Myocyte (in vitro differentiated cells): ENCODE measurements at places on chromosomes 16 and 17.

DNA sequence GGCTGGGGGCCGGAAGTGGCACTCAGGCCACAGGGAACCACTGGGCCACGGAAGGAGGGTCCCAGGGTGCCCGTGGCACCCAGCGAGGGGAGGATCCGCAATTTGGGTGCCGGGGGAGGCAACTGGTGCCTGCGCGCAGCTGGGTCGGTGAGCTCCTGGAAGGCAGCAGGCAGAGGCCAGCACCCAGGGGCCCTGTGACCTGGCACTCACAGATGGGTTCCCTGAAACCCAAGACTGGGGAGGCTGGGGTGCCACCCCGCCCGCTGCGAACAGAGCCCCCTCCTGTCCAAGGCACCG is 663 bp downstream of the SSTR5 start:
- DNase-seq = no peak

DNA sequence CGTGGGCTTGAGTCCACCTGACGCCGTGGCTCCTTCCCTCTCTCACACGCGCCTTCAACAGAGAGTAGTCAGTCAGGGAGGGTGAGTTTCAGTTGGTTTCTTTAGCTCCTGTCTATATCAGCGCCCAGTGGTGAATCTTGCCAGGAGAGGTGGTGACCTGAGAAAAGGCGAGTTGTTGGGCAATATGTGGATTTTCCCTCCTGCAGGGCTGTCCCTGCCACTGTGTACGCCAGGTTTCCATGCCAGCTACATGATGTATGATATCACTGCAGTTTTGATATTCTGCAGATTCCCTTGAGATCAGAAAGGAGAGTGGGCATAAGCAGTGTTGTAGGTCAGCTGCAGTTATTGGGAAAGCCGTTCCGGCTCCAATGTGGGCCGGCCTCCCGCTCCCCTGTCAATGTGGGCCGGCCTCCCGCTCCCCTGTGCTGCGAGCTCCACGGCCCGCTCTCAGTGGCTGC is 31.4 kb downstream of the BANP start:
- no peak for DNase-seq

DNA sequence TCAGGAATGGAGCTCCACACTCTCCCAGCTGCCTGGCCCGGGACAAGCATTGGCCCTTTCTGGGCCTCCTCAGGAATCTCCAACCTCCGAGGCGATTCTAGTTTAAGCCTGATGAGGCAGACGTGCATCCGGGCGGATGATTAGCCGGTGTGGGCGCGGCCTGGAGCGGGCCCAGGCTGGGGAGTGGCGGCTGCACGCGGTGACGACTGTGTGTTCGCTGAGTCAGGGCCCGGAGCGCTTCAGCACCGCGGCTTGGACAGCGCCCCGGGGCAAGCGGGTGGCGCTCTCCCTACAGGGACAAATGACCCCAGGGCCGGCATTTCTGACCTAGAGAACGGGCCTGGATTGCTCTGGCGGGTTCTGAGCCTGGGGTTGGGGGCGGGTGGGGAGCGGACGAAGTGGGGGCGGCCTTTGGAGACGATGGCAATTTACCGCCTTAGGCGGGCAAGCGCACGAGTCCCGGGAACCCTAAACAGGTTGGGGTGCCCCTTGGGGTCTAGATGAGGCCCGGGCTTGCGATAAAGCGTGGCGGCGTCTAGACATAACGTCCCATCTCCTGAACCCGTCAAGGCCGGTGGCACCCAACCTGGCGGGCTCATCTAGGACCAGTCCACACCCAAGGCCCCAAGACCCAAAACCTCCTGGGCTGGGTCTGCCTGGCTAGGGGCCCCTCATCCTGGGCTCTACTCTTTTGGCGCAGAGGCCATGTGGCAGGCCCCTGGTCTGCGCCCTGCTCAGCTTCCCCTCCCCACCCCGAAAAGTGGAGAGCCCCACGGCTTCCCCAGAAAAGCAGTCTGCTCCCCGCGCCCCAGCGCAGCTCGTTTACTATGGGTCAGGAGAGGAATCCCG is 22.3 kb upstream of the ZNHIT3 start:
- peak; percentile 74 for DNase-seq

DNA sequence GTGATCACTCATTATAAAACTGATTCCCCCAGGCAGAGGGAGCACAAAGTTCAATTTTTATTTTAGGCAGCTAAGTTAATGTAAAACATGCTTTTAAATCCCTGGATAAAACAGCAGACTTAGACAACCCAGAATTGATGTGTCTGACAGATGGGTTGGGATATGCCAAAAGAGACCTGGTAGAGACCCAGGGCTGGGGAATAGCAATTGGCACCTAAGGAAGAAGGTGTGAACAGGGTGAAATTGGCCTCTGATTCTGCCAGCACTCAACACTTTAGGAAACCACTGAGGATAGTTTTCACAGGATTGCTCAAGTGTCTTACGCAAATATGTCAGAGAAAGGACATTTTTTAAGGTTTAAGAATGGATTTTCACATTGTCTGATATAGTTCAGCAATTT is 938.2 kb upstream of the CDH8 start:
- DNase-seq = no peak

- no peak for DNase-seq
These were observed 969.1 kb upstream of the CDH8 start for GRCh38 chr16:63005356-63005755.

GRCh38 chr17:73747221-73748002 is 103.2 kb upstream of the SDK2 start:
- no peak for DNase-seq

GRCh38 chr16:52078716-52079655 is 468.0 kb downstream of the TOX3 start:
- DNase-seq = no peak

DNA sequence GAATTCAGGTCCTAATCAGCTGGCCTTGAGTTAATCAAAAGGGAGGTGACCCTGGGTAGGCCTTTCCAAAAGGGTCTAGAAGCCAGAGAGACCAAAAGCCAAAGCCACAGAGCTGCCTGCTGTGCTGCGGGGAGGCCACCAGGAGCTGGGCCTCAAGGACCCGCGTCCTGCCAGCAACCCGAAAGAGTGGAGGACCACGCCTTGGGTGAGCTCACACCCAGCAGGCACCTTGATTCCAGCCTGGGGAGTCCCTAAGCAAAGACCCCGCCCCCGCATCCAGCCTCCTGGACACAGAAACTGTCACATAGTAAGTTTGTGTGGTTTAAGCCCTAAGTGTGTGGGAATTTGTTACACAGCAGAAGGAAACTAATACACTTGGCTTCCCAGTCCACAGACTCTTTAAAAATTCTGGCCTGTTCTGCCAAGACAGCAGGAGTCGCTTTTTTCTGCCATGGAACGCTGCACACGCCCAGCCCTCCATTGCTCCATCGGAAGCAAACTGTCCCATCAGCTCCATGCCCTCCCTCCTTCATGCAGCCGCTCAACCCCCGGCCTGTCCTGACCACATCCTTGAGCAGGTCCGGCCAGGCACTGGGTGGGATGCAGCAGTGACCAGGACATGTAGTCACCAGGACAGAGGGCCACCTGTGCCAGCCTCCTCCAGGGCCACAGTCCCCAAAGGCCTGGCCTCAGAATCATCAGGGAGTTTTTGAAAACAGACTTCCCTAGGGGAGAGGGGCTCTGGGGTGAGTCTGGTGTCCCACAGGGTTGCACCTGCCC is 20.9 kb upstream of the RASD1 start:
- no peak for DNase-seq

DNA sequence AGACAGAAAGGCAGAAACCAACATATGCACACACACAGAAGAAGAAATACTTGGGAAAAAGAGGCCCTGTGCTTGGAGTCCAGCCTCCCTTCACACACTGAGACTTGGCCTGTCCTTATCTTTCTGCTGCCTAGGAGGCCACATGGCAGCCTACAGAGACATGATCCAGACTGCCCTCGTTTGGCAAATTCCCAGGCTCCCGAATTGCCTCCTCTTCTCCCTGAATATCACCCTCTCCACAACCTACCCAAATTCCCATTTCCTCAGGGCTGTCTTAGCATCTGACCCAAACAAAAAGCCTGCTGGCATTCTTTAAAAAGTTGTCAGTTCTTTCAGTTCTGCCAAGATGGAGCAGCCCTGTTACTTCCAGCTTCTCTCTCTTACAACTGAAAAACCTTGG is 59.8 kb downstream of the DNAH17 start:
- DNase-seq = no peak

DNA sequence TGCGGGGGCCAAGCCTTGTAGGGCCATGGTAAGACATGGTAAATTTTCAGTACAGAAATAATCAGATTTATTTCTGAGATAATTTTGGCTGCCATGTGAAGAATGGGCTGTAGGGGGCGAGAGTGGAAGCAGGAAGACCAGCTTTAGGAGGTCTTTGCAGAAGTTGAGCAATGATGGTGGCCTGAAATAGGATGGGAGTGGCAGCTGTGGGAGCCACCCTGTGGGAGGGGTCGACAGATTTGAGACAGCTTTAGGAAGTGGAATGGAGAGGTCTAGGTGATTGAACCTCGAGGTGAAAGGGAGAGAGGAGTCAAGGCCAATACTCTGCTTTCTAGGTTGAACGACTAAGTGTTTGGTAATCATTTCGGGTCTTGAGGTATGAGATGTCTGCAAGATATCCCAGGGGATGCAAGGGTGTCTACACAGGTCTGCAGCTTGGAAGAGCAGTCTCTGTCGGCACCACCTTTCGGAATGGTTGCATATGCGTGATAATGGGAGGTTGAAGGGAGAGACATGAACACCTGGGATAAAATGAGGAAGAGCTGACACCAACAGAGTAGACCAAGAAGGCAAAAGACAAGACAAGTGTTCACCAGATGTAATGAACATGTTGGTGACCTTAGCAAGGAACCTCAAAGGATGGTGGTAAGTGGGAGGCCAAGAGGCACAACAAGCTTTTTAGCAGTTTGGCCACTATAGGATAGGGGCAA is 4.2 kb upstream of the ATXN7L3 start:
- DNase-seq = peak; percentile 71

- DNase-seq = peak; percentile 99
These were observed 9.1 kb upstream of the COL1A1 start for GRCh38 chr17:50210240-50211225.

DNA sequence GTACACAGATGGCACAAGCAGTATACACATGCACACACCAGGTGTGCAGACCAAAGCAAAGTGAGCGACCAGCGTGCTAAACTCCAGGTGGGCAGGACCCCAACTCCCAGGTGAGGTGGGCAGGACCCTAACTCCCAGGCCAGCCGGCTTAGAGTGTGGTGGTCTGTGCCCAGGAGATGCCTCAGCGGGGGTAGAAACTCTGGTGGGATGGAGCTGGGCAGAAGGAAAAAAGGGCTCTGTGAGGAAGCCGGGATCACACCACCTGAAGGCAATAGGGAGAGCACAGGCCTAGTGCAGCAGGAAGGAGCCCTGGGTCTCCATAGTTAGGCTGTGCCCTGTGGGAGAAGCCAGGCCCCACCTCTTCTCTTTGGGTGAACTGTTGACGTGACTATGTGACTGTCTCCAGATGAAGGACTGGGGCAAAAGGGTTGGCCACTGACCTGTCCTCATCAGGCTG is 1.6 kb upstream of the FOXJ1 start:
- no peak for DNase-seq

DNA sequence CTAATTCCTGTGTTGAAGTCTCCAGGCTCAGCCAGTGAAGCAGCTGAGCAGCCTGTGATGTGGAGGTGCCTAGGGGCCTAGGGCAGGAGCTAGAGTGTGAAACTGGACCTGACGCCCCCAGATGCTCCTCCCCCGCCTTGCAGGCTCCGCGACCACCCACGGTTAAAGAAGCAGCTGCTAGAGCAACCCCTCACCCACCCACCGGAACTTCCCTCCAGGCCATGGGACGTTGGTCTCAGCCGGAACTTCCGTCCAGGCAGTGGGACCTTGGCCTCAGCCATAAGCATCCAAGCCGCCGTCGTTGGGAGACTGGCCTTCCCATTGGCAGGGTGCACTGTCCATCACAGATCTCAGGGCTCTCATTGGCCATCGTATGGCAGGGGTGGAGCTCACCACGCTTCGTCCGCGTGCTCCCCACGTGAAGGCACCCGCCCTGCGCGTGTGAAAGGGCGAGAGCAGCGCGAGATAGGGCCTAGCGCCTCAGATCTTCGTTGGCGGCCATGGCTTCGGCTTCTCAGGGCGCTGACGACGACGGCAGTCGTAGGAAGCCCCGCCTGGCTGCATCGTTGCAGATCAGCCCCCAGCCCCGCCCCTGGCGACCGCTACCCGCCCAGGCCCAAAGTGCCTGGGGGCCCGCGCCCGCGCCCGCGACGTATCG is at the start of gene ADAD2:
Gene ADAD2 (plus strand): TSS at position 427 of the 658 bp plus-strand sequence. CDS start 74 bp downstream, at position 501.
- no peak for DNase-seq

DNA sequence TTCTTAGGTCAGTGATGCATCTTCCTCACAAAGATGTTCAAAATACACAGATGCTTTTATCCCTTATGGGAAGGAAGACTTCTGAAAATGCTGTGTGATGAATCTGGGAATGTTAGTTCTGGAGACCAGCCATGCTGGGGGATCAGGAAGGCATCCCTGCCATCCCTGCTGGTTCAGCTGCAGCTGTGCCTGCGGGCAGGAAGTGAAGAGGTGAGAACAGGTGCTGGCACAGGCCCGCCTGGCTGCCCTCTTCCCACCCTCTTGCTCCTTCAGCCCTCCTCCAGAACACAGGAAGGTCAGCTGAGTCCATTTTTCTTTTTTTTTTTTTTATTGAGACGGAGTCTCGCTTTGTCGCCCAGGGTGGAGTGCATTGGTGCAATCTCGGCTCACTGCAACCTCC is 15.2 kb downstream of the RAB11FIP3 start:
- DNase-seq = peak; percentile 99

DNA sequence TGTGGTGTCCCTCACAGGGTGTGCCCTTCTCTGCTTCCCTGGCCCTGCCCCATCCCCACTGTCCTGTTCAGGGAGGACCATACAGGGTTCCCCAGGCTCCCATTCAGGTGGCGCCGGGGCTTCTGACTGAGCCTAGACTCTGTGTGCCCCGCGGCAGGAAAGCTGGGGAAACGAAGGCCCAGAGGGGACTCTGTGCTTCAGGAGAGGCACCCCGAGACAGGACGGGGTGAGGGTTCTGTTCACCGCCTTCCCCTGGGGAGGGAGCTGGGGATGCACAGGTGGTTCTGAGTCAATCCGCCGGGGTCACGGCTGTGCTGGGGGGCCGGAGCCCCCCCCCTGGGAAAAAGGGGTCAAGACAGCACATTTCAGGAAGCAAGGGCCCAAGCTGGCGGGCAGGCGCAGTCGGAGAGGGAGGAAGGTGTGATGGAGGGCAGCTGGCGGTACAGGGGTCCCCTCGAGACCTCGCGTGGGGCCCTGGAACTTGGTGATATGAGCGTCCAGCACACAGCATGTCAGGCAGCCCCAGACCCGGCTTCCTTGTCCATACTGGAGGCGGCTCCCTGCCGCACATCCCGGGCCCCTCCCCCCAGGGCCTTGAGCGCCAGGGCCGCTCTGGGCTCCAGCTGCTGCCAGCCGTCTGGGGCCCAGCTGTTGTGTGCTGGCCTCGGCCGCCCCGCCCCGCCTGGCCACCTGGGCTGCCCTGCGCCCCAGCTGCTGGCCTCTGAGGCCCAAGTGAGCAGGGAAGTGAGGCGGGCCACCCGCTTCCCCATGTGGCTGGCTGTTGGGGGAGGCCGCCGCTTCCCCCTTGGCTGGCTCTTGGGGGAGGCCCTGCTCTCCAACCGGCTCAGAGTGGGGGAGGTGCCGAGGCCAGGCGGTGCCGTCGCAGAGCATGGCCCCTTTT is 5.6 kb upstream of the NOTUM start:
- DNase-seq = peak; percentile 81
